ENCODE measurements at places on chromosomes 11 and 22.

DNA sequence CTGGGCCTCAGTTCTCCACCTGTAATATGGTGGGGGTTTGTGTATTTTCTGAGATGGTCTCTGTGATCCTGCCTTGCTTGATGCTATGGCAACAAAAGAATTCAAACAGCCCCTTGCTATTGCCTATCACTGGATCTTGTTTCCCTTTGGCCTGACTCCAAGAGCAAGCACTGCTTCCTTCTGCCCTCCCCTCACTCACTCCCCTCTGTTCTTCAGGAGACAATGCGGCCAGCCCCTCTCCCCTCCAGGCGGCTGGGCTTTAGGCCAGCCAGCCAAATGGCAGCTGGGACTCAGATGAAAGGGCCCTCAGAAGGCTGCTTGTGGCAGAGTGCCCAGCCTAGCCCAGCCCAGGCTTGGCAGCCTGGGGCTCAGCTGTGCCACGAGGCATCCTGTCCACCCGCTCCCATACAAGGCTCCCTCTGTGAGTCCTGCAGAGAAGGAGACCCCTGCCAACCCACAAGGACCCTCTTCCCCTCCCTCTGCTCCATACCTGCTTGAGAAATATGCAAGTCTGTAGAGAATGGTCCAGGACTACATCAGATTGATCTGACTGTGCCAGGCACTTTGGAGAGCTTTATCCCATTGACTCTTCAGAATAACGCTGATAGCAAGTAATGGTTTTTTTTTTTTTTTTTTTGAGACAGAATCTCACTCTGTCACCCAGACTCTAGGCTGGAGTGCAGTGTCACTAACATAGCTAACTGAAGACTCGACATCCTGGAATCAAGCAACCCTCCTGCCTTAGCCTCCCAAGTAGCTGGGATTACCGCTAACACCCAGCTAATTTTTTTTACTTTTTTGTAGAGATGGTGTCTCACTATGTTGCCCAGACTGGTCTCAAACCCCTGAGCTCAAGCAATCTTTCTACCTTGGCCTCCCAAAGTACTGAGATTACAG, 7.6 kb upstream of the KCTD14 start:
- DNase-seq, result peak; percentile 83

DNA sequence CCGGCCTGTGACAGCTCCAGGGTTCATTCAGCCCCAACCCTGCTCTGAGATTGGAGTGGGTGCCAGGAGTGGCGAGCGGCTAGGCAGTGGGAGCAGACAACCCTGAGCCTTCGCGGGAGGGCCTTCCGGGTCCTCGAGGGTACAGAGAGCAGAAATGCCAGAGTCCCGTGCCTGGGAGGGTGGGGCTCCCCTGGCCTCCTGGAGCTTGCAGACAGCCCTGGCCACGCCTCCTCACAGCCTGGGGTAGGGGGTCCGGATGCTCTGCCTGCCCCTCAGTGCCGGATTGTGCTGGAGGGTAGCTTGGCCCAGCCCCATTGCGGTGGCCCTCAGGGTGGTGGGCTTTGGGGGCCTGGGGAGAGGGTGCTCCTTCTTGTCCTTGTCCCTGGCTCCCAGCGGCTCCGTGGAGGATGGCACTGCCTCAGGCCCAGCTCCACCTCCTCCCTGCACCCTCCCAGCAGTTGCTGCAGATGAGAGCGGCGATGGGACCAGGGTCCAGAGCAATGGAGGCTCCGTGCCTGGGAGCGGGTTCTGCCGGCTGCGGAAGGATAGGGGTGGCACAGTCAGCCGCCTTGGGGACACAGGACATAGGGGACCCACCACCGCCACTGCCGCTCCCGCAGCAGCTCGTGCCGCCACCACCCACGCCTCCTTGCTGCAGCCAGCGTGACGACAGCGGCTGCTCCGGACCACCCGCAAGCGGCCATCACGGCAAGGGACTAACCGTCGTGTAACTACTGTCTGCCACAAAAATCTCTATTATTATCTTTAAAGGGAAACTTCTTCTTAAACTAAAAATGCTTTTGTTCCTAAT, 34.9 kb upstream of the OR10G7 start:
- DNase-seq, result no peak

GRCh38 chr11:117997406-117997805, 11.2 kb downstream of the IL10RA start:
- DNase-seq, result no peak

- DNase-seq, result no peak
These were observed 1.4 kb upstream of the PPARA start for GRCh38 chr22:46148816-46149511.

- DNase-seq, result no peak
These were observed 32.3 kb downstream of the ACO2 start for GRCh38 chr22:41501209-41501608.

- DNase-seq, result peak; percentile 8
These were observed 44.9 kb upstream of the VSTM5 start for GRCh38 chr11:93895106-93895862.
